Spinal cord (tissue), 10 donors: ENCODE measurements at places on chromosomes 7 and 10. TPM values are rescaled to one million over a fixed set of nuclear protein-coding genes. Genes with fewer than 3 reads are reported as not detected.

DNA sequence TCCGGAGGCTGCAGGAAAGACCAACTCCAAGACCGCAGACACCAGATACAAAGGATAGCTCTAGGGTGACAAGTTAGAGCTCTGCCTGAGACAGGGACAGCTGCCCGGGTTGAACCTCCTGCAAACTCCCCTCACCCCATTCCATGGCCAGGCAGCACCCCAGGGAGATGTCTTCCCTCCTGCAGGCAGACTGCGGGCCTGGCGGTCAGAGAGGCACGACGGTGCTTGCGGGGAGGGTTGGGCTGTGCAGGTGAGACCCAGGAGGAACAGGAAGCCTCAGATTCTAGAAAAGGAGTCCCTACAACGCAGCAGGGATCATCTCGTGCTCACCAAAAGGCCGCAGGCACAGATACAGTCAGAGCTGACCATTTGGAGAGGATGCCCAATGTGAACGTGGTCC lies 34.6 kb downstream of the CARD11 start:
- H3K36me3 ChIP-seq: no peaks in the 10 kb centered on the region
- no peak overlapping the region for H3K4me3 ChIP-seq
- H3K27ac ChIP-seq: no peak overlapping the region
- H3K4me1 ChIP-seq: peaks cover under 1% of the 10 kb centered on the region
- no peak for DNase-seq

DNA sequence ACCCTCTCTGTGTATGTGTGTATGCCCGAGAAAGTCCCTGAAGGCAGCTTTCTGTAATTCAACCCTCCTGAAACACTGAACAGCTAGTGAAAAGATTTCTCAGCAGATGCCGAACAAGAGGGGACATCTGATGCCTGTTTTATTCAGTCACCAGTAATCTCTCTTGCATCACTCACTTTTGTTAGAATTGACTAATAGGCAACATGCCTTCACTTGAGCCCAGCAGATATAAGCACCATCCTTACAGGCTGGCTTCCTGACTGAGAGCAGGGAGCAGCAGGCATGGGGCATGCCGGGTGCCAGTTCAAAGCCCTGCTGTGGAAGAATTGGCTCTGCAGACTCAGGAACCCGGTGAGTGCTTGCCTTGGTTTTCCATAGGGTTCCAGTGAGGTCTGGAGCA lies at the start of gene ABCA13:
ABCA13 (plus strand) TSS at position 257 of the 400 bp plus-strand sequence; CDS start at position 283, 26 bp downstream.
- no peak within 1 kb of the TSS for H3K27ac ChIP-seq
- H3K27me3 ChIP-seq: no peaks in the 10 kb centered on the region
- H3K36me3 ChIP-seq: no peaks in the 10 kb centered on the region
- no peaks in the 10 kb centered on the region for H3K4me1 ChIP-seq

GRCh38 chr10:126402721-126403695 lies 14.7 kb upstream of the ADAM12 start:
- DNase-seq: no peak
- H3K4me1 ChIP-seq: peaks cover 3% of the 10 kb centered on the region
- H3K36me3 ChIP-seq: no peaks in the 10 kb centered on the region
- no peak overlapping the region for H3K4me3 ChIP-seq

DNA sequence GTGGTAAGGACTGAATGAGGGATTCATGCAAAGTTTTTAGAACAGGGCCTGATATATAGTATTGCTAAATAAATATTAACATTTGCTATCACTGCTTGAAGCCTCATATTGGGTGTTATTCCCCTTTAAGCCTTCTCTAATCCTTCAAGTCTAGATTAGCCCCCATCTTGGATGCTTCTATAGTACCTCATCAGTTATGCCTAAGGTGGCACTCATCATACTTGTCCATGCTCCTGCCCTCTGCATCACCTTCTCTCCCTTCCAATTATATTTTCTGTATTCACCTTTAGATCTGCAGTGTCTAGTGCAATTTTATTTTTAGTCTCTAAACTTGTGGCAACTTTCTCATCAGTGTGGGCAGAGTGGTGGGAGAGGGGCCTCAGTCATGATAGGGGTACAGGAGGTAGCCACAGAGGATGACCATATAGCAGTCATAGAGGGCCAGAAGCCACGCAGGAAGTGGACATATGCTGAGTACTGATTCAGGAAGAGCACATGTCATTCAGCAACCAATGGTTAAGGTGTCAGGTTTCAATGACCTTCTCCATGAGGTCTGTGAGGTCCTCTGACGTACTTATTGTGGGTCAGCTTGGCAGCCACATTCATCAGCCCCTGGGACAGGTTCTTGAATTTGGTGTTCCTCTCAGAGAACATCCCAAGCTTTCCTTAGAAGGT lies 2.5 kb downstream of the ENTPD1 start:
- H3K4me1 ChIP-seq: peaks cover 5% of the 10 kb centered on the region
- no peaks in the 10 kb centered on the region for H3K27me3 ChIP-seq
- H3K4me3 ChIP-seq: no peak overlapping the region
- H3K36me3 ChIP-seq: no peaks in the 10 kb centered on the region
- DNase-seq: no peak
- H3K27ac ChIP-seq: no peak overlapping the region

DNA sequence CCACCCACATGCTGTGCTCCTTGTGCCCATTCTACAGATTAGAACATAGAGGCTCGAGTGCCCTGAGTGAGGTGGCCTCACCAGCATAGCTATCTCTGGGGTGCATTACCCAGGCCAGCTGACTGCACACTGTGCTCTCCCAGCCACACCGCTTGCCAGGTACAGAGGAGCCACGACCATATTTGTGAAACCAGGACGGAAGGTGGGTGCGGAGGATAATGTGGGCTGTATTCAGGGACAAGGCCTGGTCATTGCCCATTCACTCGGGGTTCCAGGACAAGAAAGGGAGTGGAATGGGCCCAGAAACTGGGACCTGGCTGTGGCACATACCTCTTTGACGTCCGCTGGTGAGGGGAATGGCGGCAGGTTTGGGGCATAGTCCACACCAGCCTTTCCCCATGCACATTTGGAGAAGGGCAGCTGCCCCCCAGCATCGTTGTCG lies 236.0 kb downstream of the TNS3 start:
- no peak for DNase-seq
- H3K4me1 ChIP-seq: peaks cover 42% of the 10 kb centered on the region
- H3K4me3 ChIP-seq: no peak overlapping the region

GRCh38 chr10:106957823-106958588 lies 206.5 kb downstream of the SORCS1 start:
- H3K4me3 ChIP-seq: no peak overlapping the region
- peaks cover 4% of the 10 kb centered on the region for H3K4me1 ChIP-seq
- no peaks in the 10 kb centered on the region for H3K36me3 ChIP-seq
- peak overlapping the region; percentile 33 for H3K27ac ChIP-seq
- no peaks in the 10 kb centered on the region for H3K27me3 ChIP-seq

GRCh38 chr7:134290286-134290685 lies 26.4 kb downstream of the SLC35B4 start:
- no peaks in the 10 kb centered on the region for H3K4me1 ChIP-seq
- no peak overlapping the region for H3K27ac ChIP-seq
- H3K27me3 ChIP-seq: no peaks in the 10 kb centered on the region
- peaks cover 17% of the 10 kb centered on the region for H3K36me3 ChIP-seq

GRCh38 chr10:79238158-79238520 lies 109.1 kb upstream of the PPIF start:
- peaks cover 75% of the 10 kb centered on the region for H3K4me1 ChIP-seq
- H3K27me3 ChIP-seq: no peaks in the 10 kb centered on the region
- H3K4me3 ChIP-seq: no peak overlapping the region
- H3K36me3 ChIP-seq: peaks cover 32% of the 10 kb centered on the region

The OR2A1 gene
- total RNA-seq: 0.50 TPM
